Stimulated activated effector memory CD8-positive, alpha-beta T cell treated with anti-CD3 and anti-CD28 coated beads, Interleukin-12 subunit alpha, Interleukin-12 subunit beta, amount 100 ng/mL, for 72 hours (primary cell): ENCODE measurements at places on chromosomes 2 and 18.

- no peak for DNase-seq
Measured at GRCh38 chr18:29383311-29384273, 1206.7 kb upstream of the CDH2 start.

DNA sequence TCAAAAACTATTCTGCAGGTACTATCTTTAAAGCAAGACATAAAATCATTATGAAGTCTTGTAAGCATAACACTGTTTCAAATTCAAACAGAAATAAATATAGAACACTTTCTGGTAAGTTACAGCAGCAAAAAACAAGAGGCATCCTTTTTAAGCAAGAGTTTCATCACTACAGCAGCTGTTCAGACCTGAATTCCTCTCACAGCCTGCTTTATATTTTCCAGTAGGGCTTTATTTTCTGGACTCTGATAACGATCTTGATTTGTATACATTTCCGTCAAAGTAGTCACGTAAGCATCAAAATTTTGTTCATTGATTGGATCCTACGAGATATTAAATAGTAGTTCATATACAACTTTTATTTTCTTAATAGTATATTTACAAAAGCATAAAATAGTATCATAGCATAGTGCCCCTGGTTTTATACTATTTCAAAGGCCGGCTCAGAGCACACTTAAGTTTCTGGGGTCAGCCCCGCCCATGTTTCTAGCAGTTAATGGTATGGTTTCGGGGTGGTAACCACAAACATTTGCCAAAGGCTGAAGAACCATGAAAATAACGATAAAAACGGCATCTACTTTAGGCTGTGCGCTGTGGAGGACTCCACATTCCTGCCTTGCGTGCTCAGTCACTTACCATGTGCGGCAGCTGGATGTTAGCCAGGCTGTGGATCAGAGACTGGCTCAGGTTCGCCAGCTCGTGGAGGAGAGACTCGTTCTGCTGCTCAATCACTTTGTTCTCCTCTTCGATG, 47.5 kb upstream of the PXDN start:
- DNase-seq, result no peak

DNA sequence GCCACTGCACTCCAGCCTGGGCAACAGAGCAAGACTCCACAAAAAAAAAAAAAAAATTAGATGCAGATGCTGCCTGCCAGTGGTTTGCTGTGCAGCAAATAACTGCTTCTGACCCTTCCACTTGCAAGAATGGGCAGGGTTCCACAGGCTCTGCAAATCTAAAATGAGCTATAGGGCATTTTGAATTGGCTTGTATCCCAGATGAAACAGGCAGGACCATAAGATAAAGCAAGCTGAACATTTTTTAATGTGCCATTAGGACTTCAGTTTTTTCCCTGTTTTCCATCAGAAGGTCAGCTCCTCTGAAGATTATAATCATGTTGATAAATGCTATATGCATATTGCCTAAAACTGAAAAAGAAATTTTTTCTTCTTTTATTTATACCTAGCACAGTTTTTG, 15.7 kb upstream of the FZD7 start:
- DNase-seq, result no peak

- no peak for DNase-seq
Measured at GRCh38 chr2:84450288-84451227, 8.5 kb downstream of the SUCLG1 start.

GRCh38 chr2:191954451-191954850, 107.6 kb upstream of the CAVIN2 start:
- no peak for DNase-seq

- no peak for DNase-seq
Measured at GRCh38 chr2:31235504-31235902, 1.6 kb downstream of the EHD3 start.

GRCh38 chr2:56102866-56103265, 80.9 kb upstream of the CCDC85A start:
- DNase-seq, result no peak

DNA sequence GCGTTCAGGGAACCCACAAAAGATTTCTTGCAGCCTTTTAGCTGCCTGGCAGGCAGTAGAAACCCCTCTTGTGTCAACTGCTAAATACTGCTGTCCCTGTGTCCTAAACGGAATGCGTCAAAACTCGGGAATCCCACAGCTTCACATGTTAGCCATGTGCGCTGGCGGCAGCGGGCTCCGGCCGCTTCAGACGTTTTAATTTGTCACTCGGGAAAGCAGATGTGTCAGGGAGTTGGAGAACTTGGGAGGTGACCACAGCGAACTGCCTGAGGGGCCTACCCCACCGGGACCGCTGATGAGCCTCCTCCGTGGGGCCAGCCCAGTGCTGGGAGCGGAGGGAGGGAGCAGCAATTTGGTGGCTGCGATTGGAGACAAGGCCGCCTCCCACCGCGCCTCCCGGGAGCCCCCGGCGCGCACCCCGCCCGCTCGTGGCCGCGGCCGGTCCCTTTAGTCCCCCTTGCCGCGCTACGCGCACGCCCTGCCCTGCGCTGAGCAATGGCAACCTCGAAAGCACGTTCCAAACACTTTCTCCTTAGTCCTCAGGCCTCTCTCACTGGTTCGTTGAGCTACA, 146.1 kb upstream of the SATB2 start:
- no peak for DNase-seq

DNA sequence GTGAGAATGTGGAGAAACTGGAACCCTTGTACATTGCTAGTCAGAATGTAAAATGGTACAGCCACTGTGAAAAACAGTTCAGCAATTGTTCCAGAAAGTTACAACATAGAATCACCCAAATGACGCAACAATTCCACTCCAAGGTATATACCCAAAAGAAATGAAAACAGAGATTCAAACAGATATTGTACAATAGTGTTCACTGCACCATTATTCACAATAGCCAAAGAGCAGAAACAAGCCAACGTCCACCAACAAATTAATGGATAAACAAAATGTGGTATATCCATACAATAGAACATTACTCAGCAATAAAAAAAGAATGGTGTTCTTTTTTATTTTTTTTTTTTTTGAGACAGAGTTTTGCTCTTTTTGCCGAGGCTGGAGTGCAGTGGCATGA, 10.9 kb downstream of the CLASP1 start:
- DNase-seq, result no peak

- DNase-seq, result peak; percentile 61
Measured at GRCh38 chr2:28358668-28359201, 33.9 kb upstream of the FOSL2 start.

GRCh38 chr2:38074764-38075506, 1.0 kb downstream of the CYP1B1 start:
- DNase-seq, result peak; percentile 61

- DNase-seq, result no peak
Measured at GRCh38 chr2:208607694-208608093, 201.1 kb downstream of the PTH2R start.

DNA sequence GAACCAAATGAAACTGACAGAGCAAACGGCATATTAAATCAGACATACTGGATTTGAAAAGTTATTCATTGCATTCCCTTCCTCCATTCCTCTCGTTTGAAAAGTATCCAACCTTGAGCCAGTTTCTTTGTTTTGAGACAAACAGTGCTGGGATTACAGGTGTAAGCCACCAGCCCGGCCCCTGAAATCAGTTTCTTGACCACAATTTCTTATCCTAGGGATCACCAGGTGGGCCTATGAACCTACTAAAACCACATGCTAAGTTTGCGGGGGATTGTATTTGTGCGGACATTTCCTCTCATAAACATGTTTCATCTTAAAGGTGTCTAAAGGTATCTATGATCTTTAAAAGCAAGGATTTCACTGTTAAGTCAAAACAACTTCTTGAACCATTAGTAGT, 11.6 kb downstream of the PTPN2 start:
- no peak for DNase-seq

DNA sequence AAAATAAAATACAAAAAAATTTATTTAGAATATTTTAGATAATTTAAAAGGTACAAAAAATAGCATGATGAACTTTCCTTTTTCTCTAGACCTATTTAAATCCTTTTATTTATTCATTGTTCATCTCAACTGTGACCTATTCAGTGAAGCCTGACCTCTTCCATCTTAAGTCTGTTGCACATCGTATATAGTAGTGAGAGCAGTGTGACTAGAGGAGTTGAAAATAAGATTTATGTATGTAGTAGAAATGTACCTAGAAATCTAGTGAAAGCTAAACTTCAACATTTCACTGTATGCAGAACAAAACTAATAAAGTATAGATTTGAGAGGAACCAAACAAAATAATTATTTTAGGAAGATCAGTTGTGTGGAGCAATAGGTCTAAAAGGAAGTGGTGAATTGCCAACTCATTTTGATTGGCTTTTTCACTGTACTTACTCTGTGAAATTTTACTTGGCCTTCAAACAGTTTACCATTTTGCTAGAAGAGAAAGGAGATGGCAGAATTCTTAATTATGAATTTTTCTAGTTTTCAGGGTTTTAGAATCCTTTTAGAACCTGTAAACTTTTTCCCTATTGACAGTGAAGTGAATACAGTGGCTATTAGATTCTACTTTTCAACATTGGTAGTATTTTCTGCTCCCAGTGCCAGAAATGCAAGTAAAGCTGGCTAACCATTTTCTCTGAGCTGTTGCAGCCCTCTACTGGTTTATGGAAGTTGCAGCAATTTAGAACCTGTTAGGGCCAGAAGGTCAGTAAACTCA, 11.0 kb downstream of the ANKRD12 start:
- DNase-seq, result no peak

DNA sequence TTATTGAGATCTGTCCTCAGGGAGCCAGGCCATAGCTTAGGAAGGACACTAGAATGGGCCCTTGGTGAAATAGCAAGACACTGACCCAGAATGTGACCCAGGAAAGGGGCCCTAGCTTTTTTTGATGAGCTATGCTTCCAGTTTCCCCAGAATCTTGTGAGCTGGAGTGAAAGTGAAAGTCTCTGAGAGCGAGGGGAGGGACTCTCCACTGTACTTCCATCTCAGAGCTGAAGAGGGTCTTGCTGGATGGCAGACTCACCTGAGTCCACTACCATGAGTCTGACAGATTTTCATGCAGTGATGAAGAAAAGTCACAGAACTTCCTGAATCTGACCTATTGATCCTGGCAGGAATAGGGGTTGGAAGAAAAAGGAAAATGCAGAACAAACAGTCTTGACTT, 3.1 kb downstream of the ARHGAP25 start:
- DNase-seq, result peak; percentile 71

DNA sequence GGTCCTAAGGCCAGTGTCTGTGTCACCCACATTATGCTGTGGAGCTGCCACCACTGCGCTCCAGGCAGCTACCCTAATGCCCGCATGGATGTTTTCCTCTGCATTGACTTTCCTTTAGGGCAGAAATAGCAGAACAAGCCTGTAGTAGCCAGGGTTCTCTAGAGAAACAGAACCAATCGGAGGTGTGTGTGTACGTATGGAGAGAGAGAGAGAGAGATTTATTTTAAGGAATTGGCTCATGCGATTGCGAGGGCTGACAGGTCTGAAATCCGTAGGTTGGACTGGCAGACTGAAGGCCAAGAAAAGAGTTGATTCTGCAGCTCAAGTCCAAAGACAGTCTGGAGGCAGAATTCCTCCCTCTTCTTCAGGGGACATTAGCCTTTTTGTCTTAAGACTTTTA, 110.3 kb downstream of the LAMA3 start:
- DNase-seq, result no peak
